ENCODE measurements at places on chromosomes 1 and 21.

GRCh38 chr1:159827549-159827948 is 876 bp downstream of the SLAMF8 start:
- DNase-seq = no peak

- DNase-seq = no peak
Observed at GRCh38 chr1:118136187-118136941, 48.7 kb downstream of the SPAG17 start.

DNA sequence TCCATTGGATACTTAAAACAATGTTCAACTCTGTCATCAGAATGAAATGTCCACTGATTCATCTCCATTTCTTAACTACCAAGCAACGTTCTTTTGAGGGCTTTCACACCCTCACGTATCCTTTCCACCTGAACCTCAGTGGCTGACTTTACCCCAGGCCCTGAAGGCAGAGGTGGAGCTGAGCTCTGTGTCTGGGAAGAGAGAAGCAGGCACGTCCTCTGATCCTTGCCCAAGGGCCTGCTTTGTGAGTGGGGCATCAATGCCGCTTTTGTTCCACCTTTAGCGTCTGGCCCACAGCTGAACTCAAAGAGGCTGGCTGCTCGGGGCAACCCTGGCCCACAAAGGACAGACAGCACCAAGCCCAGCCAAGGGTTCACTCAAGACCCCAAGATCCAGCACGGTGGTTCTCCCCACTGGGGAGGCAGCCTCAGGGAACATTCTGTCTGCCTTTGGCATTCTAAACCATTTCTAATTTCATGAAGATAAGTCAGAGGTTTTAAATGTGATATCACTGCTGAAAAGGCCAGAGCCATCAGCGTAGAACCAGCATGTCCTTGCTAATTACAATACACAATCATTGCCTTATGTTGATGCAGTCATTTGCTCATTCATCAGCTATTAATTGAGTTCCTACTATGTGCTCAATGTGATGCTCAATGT is 126.0 kb upstream of the UBE2U start:
- no peak for DNase-seq

DNA sequence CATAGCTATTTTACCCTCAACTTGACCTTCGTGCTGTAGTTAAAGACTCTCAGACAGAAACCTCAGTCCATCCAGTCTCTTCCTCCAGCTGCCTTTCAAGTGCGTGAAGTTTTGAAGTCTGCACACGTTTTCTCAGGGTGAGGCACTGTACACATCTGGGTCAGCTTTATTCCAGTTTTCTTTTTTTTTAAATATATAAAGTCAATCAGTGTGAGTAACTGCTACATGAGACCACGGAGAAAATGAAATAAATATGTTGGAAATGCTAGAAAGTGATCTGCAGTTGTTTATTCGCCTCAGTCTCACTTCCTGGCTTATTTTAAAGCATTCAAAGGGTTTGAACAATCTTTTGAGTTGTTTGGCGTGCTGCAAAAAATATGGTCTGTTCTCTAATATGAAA is 135.7 kb downstream of the ROR1 start:
- no peak for DNase-seq

DNA sequence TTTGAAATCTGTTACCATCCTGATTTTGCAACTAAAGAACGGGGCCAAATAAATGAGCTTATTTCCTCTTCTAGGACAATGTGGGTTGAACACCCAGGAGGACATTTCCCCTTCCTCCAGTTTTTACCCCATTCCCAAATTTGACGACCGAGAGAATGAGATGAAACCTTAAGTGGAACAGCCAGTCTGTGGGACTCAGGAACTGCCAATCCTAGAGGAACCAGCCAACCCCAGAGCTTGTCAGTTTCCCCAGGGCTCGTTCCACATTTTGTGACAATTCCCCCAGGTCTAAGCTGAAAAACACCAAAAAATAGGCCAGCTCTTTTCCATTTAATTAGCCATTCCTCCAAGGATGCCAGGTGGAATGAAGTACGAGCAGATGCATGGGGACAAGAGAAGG is 21.3 kb upstream of the MAPKAPK2 start:
- DNase-seq = no peak

DNA sequence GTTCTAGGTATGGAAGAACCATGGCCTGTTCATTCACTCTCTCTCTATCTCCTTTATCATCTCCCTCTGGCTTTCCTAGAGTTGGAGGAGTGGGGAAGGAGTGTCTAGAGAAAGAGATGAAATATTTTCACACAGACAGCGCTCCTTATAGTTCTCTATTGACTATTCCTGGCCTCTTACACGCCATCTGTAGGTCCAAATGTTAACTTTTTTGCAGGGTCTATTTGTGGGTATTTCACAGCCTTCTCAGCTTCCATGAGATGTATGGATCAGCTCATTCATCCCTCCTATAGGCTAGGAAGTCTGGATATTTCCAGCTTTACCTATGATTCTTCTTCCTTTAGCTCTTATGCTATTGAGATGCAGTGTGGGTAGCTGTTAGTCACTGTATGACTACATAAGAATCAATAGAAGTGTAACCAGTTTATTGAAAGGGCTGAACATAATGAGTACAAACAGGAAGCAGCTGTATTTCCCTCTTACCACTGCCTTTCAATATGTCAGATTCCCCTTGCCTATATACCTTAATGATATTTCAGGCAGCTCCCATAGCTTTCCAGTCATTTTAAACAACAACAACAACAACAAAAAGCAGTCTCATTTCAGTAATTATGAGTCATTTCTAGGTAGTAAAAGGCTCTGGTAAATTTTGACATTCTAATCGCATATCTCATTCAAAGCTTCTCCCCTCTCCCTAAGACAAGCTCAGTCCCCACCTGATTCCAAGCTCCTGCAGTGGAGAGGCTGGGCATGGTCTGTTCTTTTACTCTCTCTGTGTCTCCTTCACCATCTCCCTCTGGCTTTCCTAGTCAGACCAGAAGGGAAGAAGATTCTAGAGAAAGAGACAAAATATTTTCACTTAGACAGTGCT is 149.5 kb downstream of the TTLL7 start:
- DNase-seq = no peak

DNA sequence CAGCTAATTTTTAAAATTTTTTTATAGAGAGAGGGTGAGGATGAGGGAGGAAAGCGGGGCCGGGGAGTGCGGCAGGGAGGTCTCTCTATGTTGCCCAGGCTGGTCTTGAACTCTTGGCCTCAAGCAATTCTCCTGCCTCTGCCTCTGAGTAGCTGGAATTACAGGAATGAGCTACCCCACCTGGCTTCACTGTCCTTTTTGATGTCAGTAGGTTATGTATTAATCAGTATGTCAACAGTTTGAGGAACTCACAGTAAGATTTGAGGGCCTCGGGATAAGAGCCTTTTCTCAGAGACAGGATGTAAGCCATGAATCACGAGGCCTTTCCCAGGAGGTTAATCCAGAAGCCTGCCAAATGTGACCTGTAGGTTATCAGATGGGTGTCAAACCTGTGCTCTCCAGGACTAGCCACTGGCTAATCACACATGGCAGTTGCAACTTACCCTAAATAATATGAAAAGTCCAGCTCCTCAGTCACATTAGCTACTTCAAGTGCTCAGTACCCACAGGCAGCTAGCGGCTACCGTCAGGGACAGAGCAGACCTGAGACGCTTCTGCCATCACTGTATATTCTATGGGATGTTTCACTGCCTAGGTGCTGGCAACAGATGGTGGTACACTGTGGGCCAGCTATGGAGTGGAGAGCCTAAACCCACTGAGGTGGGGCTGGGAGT is 33.1 kb downstream of the TRIM67 start:
- DNase-seq = no peak

DNA sequence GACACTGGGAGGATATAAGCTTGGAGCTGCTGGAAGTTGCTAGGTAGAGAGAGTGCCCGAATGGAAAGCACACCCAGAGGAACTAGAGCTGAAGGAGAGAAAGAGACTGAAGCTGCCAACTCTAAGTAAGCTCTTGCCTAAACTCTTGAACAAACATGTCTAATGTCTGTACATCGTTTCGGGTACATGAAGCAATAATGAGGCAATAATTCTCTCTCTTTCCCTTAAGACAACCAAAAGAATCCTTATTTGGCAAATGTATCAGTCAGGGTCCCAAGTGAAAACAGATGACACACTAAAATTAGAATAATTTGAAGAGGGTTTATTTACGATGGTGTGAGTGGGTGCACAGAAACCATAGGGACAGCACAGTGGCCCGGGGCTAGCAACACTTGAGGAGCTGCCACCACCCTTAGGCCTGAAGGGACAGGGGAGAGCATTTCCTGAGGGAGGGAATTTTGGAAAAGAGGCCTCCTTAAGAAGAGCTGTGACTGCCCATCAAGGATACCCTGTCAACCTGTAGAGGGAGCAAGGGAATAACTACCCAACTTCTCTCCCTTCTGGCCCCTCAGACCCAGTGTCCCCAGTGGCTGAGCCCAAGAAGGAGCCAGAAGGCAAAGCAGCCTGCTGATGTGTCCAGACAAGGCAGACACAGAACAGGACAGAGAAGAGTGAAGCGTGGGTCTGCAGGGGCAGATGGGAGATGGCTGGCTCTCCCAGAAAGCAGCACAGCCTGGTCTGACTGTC is 36.1 kb upstream of the KHDRBS1 start:
- DNase-seq = no peak

DNA sequence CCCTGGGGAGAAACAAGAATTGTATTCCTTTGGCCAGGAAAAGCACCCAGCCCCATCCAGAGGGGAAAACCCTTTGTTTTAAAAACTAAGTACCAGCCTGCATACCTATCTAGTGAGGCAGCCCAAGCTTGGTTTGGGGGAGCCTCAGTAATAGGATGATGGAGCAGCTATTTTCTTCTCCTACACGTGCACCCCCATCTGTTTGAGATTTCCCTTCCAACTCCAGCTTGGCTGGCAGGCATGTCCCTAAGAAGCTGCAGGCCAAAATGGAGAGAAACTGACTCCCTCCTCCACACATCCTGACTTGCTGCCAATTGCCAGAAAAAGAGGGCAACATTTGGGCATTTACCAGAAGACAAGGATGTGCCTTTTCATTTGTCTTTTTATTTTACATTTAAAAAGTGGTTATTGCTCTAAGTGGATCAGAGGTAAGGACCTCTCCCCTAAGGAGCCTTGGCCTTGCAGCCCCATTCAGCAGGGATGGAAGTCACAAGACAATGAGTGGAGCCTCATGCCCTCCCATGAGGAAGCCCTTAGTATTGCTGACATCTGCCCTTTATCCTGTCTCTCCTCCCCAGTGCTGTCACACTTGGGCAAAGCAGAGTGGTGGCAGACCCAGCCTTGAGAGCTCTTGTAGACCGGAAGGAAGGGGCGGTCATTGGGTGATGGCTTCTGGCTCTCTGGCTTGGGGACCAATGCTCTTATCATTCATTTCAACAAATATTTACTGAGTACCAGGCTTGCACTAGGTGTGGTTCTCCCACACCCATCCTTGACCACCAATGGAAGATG is 8.6 kb downstream of the FNDC5 start:
- no peak for DNase-seq

DNA sequence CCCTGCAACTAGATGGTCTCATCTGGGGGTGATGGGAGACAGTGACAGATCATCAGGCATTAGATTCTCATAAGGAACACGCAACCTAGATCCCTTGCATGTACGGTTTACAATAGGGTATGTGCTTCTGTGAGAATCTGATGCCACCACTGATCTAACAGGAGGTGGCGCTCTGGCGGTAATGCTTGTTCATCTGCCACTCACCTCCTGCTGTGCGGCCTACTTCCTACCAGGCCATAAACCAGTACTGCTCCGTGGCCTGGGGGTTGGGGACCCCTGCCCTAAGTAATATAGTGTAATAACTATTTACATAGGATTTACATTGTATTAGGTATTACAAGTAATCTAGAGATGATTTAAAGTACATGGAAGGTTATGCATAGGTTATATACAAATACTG is 134.9 kb downstream of the CLEC20A start:
- no peak for DNase-seq

GRCh38 chr21:42616941-42617340 is 36.5 kb upstream of the PDE9A start:
- DNase-seq = no peak

DNA sequence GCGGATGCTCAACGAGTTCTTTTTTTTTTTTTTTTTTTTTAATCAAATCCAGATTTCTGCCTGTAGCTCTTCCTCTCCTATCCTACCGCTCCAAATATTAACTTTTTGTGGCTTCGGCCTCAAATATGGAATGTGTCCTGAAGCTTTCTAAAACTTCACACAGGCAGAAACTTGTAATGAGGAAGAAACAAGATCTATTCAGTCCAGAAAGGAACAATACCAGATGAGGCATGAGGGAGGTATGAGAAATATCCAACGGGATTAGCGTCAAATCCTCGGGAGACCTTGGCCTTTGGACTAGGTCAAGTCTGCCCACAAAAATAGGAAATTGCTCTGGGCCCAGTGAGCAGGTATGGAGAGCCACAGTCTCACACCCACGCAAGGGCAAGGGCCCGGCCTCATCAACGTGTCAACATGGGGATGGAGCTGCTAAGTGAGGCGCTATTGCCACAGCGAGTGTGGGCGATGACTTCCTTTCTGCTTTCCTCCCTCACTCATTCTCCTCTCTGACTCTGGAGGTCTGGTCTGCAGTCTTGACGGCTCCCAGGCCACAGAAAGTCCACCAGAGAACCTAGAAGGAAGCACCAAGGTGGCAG is 66.6 kb downstream of the BCAR3 start:
- no peak for DNase-seq

DNA sequence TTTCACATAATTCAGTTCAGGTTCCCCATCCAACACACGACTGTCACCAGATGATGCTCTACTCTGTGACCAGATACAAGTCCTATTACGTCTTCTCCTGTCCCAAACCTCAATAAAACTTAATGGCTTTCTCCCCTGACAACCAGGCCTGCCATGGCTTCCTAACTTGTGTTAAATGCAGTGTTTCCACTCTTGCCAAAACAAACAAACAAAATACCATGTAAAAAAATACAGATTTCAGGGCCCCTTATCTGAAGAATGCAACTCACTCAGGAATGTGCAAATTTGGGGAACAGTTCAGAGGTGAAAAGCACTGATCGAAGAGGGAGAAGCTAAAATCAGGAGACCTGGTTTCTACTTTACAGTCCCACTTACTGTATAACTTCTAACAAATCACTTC is 863 bp upstream of the NUF2 start:
- no peak for DNase-seq

- peak; percentile 61 for DNase-seq
Observed at GRCh38 chr1:222275729-222276465, 272.0 kb downstream of the HHIPL2 start.

- no peak for DNase-seq
Observed at GRCh38 chr1:209010475-209011230, 572.9 kb upstream of the CAMK1G start.

- DNase-seq = peak; percentile 41
Observed at GRCh38 chr1:39268112-39268581, 63.7 kb downstream of the MACF1 start.

GRCh38 chr1:10617318-10617717 is 142.6 kb downstream of the PEX14 start:
- DNase-seq = no peak

All from body of pancreas (tissue), 4 donors.